ENCODE measurements at places on chromosomes 5 and 9.

DNA sequence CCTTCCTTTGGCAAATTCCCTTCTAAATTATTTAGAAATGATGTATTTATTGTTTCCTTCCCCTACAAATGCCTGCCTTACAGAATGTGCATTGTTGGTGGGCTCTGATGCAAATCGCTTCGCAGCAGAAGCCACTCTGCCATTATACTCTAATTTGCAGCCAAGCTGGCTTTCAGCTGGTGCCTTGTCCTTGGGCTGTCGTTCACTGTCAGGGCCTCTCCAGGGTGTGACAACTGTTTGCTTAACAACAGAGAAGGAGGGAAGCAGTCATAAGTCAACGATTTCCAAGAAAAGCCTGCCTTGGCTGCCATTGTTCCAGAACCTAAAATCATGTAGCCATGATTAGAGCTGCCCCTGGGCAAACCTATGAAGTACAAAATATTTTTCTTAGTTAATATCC, 260.1 kb upstream of the RGMB start:
- DNase-seq, result peak; percentile 53

GRCh38 chr5:172800088-172800551, 29.1 kb upstream of the DUSP1 start:
- DNase-seq, result no peak

- no peak for DNase-seq
Measured at GRCh38 chr9:87580941-87581438, 83.3 kb downstream of the DAPK1 start.

GRCh38 chr5:73822278-73822988, 196.4 kb downstream of the ARHGEF28 start:
- no peak for DNase-seq

- DNase-seq, result no peak
Measured at GRCh38 chr9:36126016-36126730, 10.4 kb upstream of the GLIPR2 start.

- no peak for DNase-seq
Measured at GRCh38 chr9:31605164-31605563, 779.3 kb upstream of the ACO1 start.

GRCh38 chr9:80651044-80651443, 1038.3 kb downstream of the TLE1 start:
- DNase-seq, result no peak

GRCh38 chr5:181255836-181256578, 4.9 kb downstream of the TRIM52 start:
- DNase-seq, result no peak

GRCh38 chr5:159469496-159470372, 139.4 kb upstream of the IL12B start:
- no peak for DNase-seq

GRCh38 chr9:133854765-133855164, 116.6 kb upstream of the SARDH start:
- no peak for DNase-seq

- DNase-seq, result no peak
Measured at GRCh38 chr5:129858131-129858675, 46.1 kb upstream of the CHSY3 start.

- no peak for DNase-seq
Measured at GRCh38 chr5:139147483-139148087, 50.6 kb downstream of the SIL1 start.

DNA sequence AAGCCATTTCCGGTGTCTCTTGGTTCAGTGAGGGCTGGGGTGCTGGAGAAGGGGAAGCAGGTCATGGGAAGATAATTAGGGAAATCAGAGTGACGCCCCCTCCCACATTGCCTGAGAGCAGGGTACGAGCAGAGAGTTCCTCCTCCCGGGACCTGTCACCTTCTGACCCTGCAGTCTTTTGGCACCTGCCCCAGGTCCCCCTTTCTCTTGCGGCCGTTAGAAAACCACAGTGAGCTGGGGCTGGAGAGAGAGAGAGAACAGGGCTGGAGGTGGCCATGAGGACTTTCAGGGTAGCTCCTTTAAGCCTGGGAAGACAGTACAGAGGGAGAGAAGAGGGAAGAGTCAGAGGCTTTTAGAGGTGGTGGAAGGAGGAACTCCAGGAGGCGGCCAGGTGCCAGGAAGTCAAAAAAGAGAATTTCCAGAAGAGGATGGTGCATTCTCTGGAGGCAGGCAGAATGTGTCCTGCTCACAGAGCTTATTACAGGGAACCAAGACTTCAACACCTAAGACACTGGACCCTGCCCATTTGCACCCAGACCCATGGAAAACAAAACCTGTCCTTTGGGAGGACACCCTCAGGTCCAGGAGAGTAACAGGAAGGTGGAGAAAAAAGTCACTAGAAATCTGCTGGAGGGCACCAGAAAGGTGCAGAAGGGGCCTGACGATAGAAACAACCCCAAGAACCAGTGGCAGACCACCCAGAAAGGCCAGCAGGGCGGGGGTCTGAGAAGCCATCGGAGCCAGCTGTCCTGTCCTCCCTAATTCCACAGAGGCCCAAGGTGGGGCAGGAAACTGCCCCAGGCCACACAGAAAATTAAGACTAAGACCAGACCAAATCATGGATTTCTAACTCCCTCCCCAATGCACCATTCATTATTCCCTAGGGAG, 6.5 kb upstream of the ACSL6 start:
- DNase-seq, result no peak

GRCh38 chr5:62208218-62208852, 97.7 kb upstream of the KIF2A start:
- no peak for DNase-seq

- DNase-seq, result no peak
Measured at GRCh38 chr5:137621306-137621705, 114.6 kb downstream of the KLHL3 start.

GRCh38 chr9:118959366-118959765, 409.9 kb downstream of the BRINP1 start:
- DNase-seq, result no peak

- DNase-seq, result no peak
Measured at GRCh38 chr5:35135239-35135700, 87.5 kb upstream of the AGXT2 start.

- DNase-seq, result no peak
Measured at GRCh38 chr9:119907056-119907455, 537.8 kb upstream of the BRINP1 start.

DNA sequence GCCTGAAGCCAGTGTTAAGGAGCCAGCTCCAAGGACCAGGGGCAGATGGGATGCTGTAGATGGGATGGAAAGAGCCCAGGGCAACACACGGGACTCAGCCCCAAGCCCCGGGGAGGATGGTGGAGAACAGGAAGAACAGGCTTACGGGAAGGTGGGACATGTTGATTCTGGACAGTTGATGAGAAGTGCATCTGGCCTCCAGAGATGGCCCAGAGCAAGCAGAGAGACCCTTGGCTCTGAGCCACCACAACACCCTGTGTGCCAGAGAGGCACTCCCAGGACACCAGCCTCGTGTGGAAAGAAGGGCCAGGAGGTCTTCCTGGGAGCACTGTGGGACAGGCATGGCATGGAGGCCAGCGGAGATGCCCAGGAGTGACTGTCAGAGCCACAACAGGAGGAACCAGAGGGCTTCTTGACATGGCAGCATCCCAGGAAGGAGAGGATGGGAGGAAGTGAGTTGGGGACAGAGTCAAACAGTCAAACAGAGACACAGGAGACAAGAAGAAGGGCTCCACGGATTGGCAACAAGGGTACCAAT, 156.3 kb upstream of the MVB12B start:
- DNase-seq, result no peak

- DNase-seq, result no peak
Measured at GRCh38 chr5:43231977-43232376, 40.0 kb downstream of the NIM1K start.

DNA sequence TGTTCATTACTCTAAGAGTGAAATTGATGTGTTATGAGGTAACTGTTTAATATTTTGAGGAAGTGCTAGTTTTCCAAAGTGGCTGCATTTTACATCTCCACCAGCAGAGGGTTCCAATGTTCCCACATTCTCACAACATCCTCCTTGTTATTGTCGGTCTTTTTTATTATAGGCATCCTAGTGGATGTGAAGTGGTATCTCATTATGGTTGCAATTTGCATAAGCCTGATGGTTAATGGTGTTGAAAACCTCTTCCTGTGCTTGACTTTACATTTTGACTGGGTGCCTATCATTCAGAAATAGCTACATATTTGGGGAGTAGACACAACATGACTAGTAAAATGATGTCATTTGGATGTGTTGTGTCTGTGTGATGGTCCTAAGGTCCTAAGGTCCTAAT, 143.6 kb downstream of the MRPS30 start:
- DNase-seq, result peak; percentile 37

DNA sequence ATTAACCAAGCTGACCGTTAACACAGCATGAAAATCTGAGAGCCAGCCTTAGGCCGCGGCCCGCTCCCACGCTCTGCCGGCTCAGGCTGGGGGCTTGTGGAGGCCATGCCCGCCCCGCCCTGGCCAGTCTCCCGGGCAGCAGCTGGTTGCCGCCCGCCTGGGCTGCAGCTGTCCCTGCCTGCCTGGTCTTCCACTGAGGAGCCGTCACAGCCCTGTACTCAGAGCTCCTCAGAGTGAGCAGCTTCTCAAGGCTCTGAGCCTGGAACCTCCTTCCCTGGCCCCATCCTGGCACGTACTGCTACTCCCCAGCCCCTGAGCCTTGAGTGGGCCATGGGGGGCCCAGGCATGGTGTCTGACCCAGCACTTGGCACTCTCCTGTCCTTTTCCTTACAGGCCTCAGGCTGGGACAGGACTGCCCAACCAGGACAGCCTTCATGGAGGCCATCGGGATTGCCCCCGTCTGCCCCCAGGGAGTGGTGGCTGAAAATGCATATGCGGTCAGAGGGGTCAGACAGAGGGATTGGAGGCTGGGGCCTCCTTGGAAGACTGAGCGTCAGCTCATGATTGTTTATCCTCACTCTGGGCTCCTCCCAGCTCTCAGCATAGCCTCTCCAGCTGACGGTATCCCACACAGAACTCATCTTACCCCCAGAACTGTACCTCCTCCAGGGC, 11.9 kb downstream of the FGFR4 start:
- peak; percentile 92 for DNase-seq
